Lower leg skin (tissue), 4 donors: ENCODE measurements at places on chromosomes 2 and 18. TPM values are rescaled to one million over a fixed set of nuclear protein-coding genes. Genes with fewer than 3 reads are reported as not detected.

Gene PSTPIP2
- 12.4 TPM for total RNA-seq

Gene NTSR2
- not detected for total RNA-seq

Gene HES6
- total RNA-seq = 1.3 TPM

Gene SESTD1
- 22.9 TPM for total RNA-seq

Gene KHK
- 2.7 TPM for total RNA-seq

Gene EPG5
- total RNA-seq = 44.0 TPM

Gene AP1S3
- total RNA-seq = 6.4 TPM

Gene NIFK
- total RNA-seq = 46.8 TPM

Gene BMP10
- total RNA-seq = 0.19 TPM

Gene CD226
- 0.29 TPM for total RNA-seq

Gene ITGAV
- 69.8 TPM for total RNA-seq

Gene AGXT
- not detected for total RNA-seq
